ENCODE measurements at places on chromosomes 6 and 20.

GRCh38 chr6:3413592-3413991 is 43.3 kb downstream of the SLC22A23 start:
- DNase-seq = no peak

DNA sequence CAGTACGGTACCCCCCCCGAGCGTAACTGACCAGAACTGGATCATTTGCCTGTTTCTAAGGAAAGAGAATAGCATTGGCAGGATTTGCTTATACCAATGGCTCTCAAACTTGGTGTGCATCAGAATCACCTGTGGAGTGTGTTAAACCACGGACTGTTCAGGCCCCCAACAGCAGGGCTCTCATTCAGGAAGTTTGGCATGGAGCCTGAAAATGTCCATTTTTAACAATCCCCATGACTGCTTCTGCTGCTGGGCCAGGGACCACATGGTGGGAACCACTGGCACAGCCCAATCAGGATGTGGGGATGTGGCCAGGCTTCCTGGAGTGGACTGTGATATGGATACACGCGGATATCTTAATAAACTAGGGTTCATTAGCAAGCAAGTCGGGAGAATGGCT is 53.9 kb downstream of the GTF2H5 start:
- DNase-seq = no peak

- DNase-seq = no peak
Observed at GRCh38 chr6:66054967-66055366, 347.9 kb upstream of the EYS start.

DNA sequence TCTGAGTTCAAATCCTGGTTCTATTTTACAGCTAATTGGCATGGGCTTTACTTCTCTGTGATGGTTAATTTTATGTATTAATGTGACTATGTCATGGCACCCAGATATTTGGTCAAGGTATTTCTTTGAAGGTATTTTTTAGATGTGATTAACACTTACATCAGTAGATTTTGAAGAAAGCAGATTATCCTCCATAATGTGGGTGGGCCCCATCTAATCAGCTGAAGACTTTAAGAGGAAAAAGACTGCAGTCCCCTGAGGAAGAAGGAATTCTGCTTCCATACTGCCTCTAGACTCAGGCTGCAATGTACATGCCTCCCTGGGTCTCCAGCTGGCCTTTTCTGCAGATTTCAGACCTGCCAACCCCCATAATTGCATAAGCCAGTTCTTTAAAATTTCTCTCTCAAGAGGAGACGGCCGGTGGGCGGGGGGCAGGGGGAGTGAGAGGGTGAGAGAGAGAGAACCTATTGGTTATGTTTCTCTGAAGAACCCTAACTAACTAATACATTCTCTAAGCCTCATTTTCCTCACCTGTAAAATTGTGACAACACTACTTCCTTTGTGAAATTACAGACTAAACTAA is 338.2 kb upstream of the PRDM1 start:
- DNase-seq = peak; percentile 10

DNA sequence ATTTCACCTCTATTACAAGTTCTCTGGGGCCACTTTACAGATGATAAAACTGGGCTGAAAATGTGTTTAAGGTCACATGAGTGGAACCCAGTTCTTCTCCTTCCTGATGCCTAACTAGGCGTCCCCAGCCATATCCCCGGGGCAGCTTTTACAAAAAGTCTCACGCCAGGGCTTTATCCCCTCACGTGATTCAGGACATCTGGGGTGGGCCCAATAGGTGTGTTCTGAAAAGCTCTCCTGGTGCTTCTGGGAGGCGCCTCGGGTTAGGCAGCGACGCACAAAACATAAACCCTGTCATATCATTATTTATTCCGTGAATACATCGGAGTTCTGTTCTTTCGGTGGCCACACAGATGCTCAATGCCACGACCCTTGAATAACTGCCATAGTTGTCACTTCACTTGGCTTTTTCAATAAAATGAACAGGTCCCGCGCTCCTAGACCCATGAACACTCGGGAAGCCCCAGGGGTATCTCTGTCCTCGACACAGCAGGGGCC is 32.1 kb downstream of the SF3B5 start:
- peak; percentile 52 for DNase-seq

- no peak for DNase-seq
Observed at GRCh38 chr6:79787626-79788025, 156.5 kb downstream of the SH3BGRL2 start.

- DNase-seq = no peak
Observed at GRCh38 chr6:117986396-117986795, 79.3 kb downstream of the SLC35F1 start.

DNA sequence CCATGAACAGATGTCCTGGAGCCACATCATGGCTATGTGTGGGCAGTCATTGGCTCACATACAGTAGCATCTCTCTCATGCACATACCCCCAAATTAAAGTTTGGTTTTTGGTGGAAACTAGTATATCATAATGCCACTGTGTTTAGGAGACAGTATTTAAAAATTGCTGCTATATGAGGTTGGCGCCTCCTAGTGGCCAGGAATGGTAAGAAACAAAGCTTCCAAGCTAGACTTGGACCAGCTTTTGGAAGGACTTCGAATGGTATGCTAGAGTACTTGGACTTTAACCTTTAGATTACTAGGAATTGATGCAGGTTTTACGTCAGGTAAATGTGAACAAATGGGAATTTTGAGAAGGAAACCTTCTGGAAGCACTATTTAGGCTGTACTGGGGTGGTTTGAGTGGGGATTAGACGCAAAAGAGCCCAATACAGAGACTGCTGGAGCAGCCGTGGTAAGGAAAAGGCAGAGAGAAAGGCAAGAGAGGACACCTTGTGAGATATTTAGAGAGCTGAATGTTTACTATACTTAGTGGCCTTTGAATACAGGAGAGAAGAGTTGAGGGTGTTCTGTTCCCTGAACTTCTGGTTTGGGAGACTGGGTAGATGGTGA is 23.8 kb downstream of the PRSS35 start:
- peak; percentile 72 for DNase-seq

DNA sequence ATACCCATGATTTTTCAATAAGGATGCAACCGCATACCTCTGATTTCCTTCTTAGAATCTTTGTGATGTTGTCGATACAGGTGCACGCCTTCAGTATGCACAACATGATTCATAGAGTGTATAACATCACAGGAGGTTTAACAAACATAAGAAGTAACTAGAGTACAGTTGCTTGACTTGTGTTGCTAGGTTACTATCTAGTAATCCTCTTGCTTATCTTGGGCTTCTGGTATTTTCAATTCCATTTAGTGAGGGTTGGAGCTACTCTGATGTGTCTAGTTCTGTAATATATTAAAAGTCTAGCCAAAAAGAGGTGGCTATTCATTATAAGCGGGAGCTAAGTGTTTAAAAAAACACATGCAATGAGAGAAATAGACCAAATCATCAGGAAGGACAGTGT is 85.5 kb upstream of the TENT5A start:
- DNase-seq = peak; percentile 36

DNA sequence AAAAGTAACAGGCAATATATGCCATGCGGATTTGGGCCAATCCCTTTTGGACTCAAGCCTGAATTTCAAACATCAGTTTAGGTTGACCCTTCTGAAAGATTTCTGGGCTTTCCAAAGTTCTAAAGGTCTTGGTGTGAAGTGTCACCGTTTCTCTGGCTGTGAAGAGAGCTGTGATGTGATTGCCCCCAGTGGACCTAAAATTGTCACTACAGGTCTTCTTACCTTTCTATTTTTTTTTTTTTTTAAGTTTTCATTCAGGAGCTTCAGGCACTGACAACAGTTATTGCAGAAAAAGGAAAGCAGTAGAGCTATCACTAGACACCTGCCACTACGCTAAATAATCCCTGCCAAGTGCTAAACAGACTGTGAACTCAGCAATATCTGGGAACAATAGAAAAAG is 75.7 kb upstream of the OPRM1 start:
- no peak for DNase-seq

- no peak for DNase-seq
Observed at GRCh38 chr6:79158856-79159516, 75.5 kb downstream of the HMGN3 start.

- DNase-seq = no peak
Observed at GRCh38 chr20:50001784-50002311, 19.1 kb downstream of the SNAI1 start.

GRCh38 chr6:98833307-98834059 is 891 bp upstream of the POU3F2 start:
- peak; percentile 48 for DNase-seq
